SJCRH30 (cell line): ENCODE measurements at places on chromosomes 2 and 18. TPM values are rescaled to one million over a fixed set of nuclear protein-coding genes. Genes with fewer than 3 reads are reported as not detected.

GRCh38 chr2:219506153-219506801 is 7.6 kb downstream of the GMPPA start:
- no peak overlapping the region for H3K4me3 ChIP-seq
- no peaks in the 10 kb centered on the region for H3K27me3 ChIP-seq
- H3K27ac ChIP-seq = no peak overlapping the region
- H3K4me1 ChIP-seq = peaks cover 28% of the 10 kb centered on the region
- no peaks in the 10 kb centered on the region; the same call in 1 of the 2 replicates for H3K36me3 ChIP-seq
- no peak for DNase-seq

Gene SH3RF3
- total RNA-seq = 0.28 and 0.30 TPM in 2 replicates

Gene NAT8
- not detected in 2 replicates for total RNA-seq

- peaks cover 7% of the 10 kb centered on the region; the same call in 1 of the 2 replicates for H3K4me1 ChIP-seq
- no peak for DNase-seq
- H3K36me3 ChIP-seq = no peaks in the 10 kb centered on the region
- H3K27ac ChIP-seq = no peak overlapping the region
- H3K27me3 ChIP-seq = no peaks in the 10 kb centered on the region
Observed at GRCh38 chr2:202632682-202633290, 2.0 kb upstream of the FAM117B start.

DNA sequence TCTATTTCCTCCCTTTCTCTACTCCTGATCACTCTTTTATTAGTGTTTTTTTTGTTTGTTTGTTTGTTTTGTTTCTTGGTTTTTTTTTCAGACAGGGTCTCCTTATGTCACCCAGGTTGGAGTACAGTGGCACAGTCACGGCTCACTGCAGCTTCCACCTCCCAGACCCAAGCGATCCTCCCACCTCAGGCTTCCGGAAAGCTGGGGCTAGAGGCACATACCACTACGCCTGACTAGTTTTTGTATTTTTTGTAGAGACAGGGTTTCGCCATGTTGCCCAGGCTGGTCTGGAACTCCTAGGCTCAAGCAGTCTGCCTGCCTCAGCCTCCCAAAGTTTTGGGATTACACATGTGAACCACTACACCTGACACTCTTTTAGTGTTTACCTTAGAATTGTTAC is 122.3 kb downstream of the ATL2 start:
- no peak for DNase-seq
- H3K27me3 ChIP-seq = no peaks in the 10 kb centered on the region
- no peak overlapping the region for H3K27ac ChIP-seq
- H3K4me1 ChIP-seq = no peaks in the 10 kb centered on the region

DNA sequence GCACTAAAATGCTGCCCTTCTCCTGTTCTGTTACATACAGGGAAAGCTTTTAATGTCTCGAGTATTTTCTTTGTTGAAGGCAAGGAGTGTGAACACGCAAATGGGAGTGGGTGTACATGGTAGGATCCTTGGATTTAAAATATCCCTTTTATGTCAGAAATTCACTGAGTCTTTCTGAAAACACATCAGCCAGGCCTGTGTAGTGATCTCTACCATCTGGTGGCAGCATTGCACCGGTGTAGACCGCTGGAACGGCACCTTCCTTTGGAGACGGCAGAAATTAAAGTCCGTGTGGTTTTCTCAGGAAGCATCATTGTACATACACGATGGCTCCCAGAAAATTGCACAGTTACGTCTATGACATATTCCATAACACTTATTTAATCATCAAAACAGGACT is 515.8 kb downstream of the GALR1 start:
- H3K27me3 ChIP-seq = no peaks in the 10 kb centered on the region
- no peak overlapping the region for H3K4me3 ChIP-seq
- DNase-seq = peak; percentile 64
- H3K4me1 ChIP-seq = no peaks in the 10 kb centered on the region
- no peak overlapping the region for H3K27ac ChIP-seq

DNA sequence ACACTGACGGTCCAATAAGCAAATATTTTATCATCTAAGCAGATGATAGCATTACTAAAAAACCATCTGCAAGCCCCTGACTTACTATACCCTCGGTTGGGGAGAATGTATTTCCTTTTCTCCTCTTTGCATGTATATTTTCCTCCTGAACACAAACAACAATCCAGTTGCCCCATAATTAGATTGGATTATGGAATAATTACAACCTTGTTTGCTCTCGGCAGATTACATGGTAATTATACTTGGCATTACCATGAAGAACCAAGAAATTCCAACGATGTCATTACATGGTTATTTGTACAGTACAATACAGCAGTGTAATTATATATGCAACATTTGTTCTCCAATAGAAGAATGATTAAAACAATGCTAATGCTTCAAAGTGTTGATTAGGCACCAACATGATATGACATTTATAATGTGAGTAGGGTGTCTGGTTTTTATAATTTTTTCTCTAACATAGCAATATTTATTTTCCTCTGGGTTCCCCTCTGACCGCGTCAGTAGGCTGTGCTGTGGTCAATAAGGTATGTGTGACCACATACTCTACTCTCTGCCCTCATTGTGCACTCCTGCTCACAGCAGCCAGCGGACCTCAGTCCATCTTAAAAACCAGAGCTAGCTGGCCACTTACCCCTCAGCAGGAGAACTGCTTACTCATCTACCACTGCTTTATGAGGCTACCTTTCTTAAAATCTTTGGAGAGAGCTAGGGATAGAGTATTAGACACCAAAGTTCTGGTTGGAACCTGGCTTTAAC is 176.1 kb downstream of the INSIG2 start:
- H3K27ac ChIP-seq = peak overlapping the region; percentile 61
- H3K4me3 ChIP-seq = no peak overlapping the region
- H3K4me1 ChIP-seq = peaks cover 34% of the 10 kb centered on the region
- peak; percentile 52 for DNase-seq
- no peaks in the 10 kb centered on the region for H3K27me3 ChIP-seq

Gene MARCHF4
- not detected in 2 replicates for total RNA-seq

Gene CHRNG
- 25.2 and 36.6 TPM in 2 replicates for total RNA-seq

GRCh38 chr2:179824961-179825360 is 36.5 kb downstream of the ZNF385B start:
- no peaks in the 10 kb centered on the region for H3K36me3 ChIP-seq
- no peak overlapping the region for H3K27ac ChIP-seq
- no peak for DNase-seq
- H3K27me3 ChIP-seq = no peaks in the 10 kb centered on the region

Gene IL36G
- not detected in 2 replicates for total RNA-seq

Gene SIX2
- 48.3 and 51.9 TPM in 2 replicates for total RNA-seq

Gene SOCS6
- total RNA-seq = 9.6 and 11.0 TPM in 2 replicates

GRCh38 chr2:185785851-185786473 is 47.4 kb downstream of the FSIP2 start:
- H3K4me3 ChIP-seq = no peak overlapping the region
- 0 out of 2 replicates have a peak, but pooled peaks cover 2% of the 10 kb centered on the region for H3K36me3 ChIP-seq
- H3K27me3 ChIP-seq = no peaks in the 10 kb centered on the region
- DNase-seq = no peak

DNA sequence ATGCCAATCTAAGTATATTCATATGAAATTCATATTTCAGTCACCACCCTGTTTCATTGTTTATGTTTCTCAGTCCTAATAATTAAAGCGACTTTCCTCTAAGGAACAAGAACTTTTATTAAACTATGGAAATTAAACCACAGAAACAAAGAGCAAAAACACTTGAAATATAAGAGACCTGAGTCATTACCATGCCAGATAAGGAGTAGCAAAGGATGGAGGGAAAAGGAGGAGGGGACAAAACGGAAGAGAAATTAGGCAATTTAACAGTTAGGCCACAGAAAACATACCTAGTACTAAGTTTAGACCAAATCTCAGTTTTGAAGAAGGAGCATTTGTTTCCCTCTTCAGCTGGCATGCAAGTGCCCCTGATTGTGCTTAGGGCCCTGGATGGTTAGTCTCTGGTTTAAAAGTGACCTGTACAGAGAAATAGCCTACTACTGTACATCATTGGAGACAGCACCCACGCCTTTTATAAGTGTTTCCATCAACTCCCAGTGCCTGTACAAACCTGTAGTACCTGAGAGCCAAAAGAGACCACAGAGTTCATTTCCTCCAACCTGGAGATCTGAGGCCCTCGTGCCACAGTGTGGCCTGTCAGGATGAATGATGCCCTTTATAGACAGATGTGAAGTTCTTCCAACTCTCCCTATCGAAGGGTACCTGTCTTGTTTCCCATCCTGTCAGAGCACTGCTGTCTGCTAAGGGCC is 74.5 kb downstream of the SPATS2L start:
- H3K4me1 ChIP-seq = peaks cover 3% of the 10 kb centered on the region; the same call in 1 of the 2 replicates
- no peak overlapping the region for H3K27ac ChIP-seq
- no peak overlapping the region for H3K4me3 ChIP-seq
- no peaks in the 10 kb centered on the region for H3K27me3 ChIP-seq
- H3K36me3 ChIP-seq = peaks cover 62% of the 10 kb centered on the region

Gene MROH2A
- total RNA-seq = not detected in 2 replicates

Gene IL1R1
- total RNA-seq = 0.10 and 0.12 TPM in 2 replicates

Gene TXNDC2
- total RNA-seq = 0.06 and 0.08 TPM in 2 replicates

Gene FZD7
- total RNA-seq = 9.2 and 10.0 TPM in 2 replicates

Gene RAD51AP2
- 0.02 TPM in 1 of 2 replicates, not detected in the other for total RNA-seq

Gene FSHR
- not detected in 2 replicates for total RNA-seq

DNA sequence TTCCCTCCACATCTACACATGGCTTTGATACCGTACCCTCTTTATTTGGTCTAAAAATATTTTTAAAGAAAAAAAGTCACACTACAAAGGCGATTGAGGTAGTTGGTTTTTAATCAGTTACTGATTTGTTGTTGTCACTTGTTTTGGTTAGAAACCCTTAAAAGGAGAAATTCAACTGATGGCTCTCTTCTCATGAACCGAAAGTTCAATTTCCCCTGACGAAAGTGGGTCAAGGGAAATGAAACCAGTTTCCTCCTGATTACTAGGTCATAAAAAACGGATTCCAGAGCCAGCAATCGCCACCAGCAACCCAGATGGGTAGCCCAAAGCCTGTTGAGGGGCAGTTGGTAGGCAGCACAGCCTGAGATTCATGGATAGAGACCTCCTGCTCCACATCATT is 63.2 kb downstream of the DLGAP1 start:
- no peak for DNase-seq
- no peak overlapping the region for H3K27ac ChIP-seq
- H3K36me3 ChIP-seq = no peaks in the 10 kb centered on the region
- H3K4me1 ChIP-seq = no peaks in the 10 kb centered on the region
- H3K4me3 ChIP-seq = no peak overlapping the region
- no peaks in the 10 kb centered on the region for H3K27me3 ChIP-seq

Gene RFTN2
- total RNA-seq = 0.02 TPM in 1 of 2 replicates, not detected in the other

- H3K4me3 ChIP-seq = no peak overlapping the region
- no peaks in the 10 kb centered on the region for H3K4me1 ChIP-seq
- no peaks in the 10 kb centered on the region for H3K36me3 ChIP-seq
Observed at GRCh38 chr2:13121096-13121495, 404.4 kb downstream of the TRIB2 start.

GRCh38 chr2:143083636-143084035 is 45.6 kb upstream of the ARHGAP15 start:
- no peak overlapping the region for H3K4me3 ChIP-seq
- no peaks in the 10 kb centered on the region for H3K27me3 ChIP-seq
- no peaks in the 10 kb centered on the region for H3K4me1 ChIP-seq
- DNase-seq = no peak
- no peak overlapping the region for H3K27ac ChIP-seq

GRCh38 chr2:148861367-148861766 is 13.7 kb upstream of the KIF5C start:
- no peak overlapping the region for H3K4me3 ChIP-seq
- no peaks in the 10 kb centered on the region for H3K4me1 ChIP-seq
- no peaks in the 10 kb centered on the region for H3K27me3 ChIP-seq

Gene KCNG2
- total RNA-seq = not detected in 2 replicates

Gene IL36RN
- total RNA-seq = not detected in 2 replicates

Gene SCN9A
- total RNA-seq = 4.3 and 4.7 TPM in 2 replicates

GRCh38 chr2:198127627-198128026 is 323.2 kb downstream of the PLCL1 start:
- no peaks in the 10 kb centered on the region for H3K36me3 ChIP-seq
- H3K4me1 ChIP-seq = no peaks in the 10 kb centered on the region
- peak; percentile 32 for DNase-seq
- no peaks in the 10 kb centered on the region for H3K27me3 ChIP-seq
- H3K4me3 ChIP-seq = no peak overlapping the region

DNA sequence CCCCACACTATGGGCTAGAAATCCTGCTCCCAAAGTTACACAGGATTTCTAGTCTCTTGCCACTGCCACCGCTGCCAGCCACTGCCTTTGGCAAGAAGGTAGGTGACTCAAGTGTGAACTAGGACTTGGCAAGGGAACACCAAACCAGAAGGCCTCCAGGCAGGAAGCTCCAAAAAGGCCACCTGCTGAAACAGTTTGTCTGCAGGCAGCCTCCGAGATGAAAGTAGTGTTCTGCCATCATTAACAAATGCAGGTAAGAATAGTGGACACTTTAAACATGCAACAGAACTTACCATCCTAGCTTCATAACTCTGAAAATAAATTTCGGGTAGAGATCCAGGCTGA is 3.9 kb downstream of the ANKRD44 start:
- DNase-seq = no peak
- H3K27ac ChIP-seq = no peak overlapping the region
- H3K36me3 ChIP-seq = no peaks in the 10 kb centered on the region
- peaks cover 12% of the 10 kb centered on the region for H3K27me3 ChIP-seq

Gene CD207
- total RNA-seq = 0.08 TPM in 1 of 2 replicates, not detected in the other

DNA sequence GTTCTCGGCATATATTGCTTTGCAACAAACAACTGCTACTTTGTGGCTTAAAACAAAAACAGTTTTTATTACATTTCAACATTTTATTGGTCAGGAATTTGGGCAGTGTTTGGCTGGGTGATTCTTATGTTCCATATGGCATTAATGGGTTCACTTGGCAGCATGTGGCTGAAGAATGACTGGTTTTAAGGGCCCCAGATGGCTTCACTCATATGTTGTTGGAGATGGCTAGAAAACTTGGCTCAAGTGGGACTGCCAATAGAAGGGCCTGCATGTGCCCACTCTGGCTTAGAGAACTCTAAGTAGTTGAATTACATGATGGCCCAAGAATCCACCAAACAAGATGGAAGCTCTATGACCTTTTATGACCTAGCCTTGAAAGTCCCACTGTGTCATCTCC is 86.1 kb downstream of the FASTKD2 start:
- H3K36me3 ChIP-seq = no peaks in the 10 kb centered on the region
- H3K27ac ChIP-seq = no peak overlapping the region
- no peaks in the 10 kb centered on the region for H3K27me3 ChIP-seq
- no peaks in the 10 kb centered on the region for H3K4me1 ChIP-seq

Gene SLC5A7
- not detected in 2 replicates for total RNA-seq

- DNase-seq = no peak
- peak overlapping the region; percentile 87 for H3K4me3 ChIP-seq
- no peaks in the 10 kb centered on the region for H3K36me3 ChIP-seq
- H3K4me1 ChIP-seq = peaks cover 6% of the 10 kb centered on the region; the same call in 1 of the 2 replicates
Observed at GRCh38 chr2:130355172-130355577, 681 bp upstream of the PTPN18 start.

Gene ELOA2
- 0.06 TPM in 1 of 2 replicates, not detected in the other for total RNA-seq

DNA sequence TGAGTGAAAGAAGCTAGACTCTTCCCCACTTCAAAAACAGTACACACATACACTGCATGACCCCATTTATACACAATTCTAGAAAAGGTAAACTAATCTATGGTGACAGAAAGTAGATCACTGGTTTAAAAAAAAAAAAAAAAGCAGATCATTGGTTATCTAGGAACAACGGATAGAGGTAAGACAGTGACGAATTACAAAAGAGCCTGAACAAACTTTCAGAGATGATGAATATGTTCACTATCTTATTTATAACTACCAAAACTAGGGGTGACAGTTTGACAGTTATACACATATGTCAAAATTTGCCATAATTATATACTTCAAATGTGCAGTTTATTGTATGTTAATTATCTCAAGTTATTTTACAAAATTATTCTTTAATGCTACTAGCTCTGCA is 27.5 kb downstream of the MAP3K2 start:
- no peak overlapping the region for H3K4me3 ChIP-seq
- H3K27me3 ChIP-seq = no peaks in the 10 kb centered on the region
- H3K4me1 ChIP-seq = peaks cover 10% of the 10 kb centered on the region; the same call in 1 of the 2 replicates
- DNase-seq = no peak
- peaks cover 3% of the 10 kb centered on the region; the same call in 1 of the 2 replicates for H3K36me3 ChIP-seq

Gene CRYBA2
- 0.15 TPM in 1 of 2 replicates, not detected in the other for total RNA-seq
